ENCODE measurements at places on chromosomes 7 and 10.

GRCh38 chr7:233249-234035, 41.1 kb downstream of the FAM20C start:
- no peak for DNase-seq

DNA sequence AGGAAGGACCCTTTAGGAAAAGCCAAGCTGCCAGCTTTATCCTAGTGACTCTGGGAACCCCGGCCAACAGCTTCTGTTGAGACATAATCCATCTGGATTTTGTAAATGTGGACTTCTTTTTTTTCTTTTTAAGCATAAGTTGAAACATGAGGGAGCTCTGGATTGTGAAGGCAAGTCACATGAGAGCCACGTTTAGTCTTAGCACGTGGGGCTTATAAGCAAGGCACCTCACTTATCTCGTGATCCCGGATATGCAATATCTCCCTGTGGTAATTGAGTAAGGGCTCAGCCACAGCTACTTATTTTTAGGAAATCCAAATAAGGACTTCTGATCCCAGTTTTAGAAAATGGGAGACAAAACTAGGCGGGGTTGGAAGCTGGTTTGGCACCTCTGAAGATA, 111.2 kb upstream of the PTN start:
- DNase-seq = no peak

- no peak for DNase-seq
These were observed 383.3 kb downstream of the IPMK start for GRCh38 chr10:57884407-57884806.

- peak; percentile 63 for DNase-seq
These were observed 11.7 kb upstream of the ZNF680 start for GRCh38 chr7:64574540-64575099.

GRCh38 chr10:48187713-48188485, 86.6 kb downstream of the FRMPD2 start:
- no peak for DNase-seq

- no peak for DNase-seq
These were observed 176.3 kb downstream of the DGKI start for GRCh38 chr7:137670222-137671064.

- no peak for DNase-seq
These were observed 226.0 kb upstream of the NFE2L3 start for GRCh38 chr7:25926009-25926408.

DNA sequence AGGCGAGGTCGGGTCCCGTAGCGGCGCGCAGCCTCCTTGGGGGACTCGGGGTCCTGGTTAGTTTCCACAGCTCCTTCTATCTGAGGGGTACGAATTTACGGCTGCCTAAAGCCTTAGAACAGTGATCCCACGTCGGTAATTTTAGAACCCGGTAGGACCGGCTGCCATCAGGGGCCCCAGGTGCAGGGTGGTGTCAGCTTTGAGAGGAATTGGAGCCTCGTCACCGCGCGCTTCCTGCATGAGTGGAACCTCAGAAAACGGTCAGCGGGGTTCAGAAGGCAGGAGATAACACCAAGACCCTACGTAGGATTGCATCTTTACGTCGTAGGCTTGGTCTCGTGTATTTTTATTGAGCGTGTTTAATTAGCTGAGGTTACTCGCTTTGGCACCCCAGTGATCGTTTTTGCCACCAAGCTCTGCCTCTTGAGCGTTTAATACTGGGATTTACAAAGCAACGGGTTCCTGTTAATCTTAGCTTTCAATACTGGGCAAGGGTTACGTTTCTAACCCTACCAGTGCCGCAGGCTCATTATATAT, 443 bp downstream of the RNF32 start:
- no peak for DNase-seq

GRCh38 chr7:73704640-73705550, 14.6 kb downstream of the STX1A start:
- DNase-seq = no peak

DNA sequence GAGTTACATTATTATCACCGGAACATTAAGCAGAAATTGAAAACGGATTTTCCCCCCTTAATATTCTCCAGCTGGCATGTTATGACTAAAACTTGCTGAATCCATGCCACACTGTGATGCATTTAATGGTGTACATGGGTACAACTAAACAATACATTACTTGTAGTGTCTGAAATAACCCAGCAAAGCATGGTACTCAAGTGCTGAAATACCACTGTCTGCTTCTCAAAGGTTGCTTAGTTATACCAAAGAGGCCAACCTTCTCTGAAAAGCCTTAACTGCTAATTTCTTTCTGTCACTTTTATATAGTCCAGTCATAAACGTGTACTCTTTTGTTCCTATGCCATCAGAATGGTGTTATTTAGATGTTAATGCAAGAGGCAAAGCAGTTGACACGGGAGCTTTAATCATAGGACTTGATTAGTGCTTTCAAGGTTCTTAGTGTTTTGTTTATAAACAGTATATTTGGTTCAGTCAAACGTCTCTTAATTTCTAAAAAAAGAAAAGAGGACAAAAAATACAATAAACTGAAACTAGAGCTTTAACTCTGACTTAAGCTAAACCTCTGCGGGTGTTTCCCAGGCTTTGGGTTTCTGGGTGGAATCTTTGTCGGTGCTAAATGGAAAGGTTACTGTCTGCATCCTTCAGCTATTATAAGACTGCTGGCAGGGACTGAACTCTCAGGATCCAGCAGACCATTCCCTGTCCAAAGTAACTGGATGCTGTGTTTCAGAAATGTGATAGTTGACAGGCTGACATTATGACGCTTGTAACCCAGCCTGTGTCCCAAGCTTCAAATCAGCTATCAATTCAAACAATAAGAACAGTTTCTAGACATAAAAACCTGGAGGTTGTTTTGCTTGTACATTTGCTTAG, 202.6 kb downstream of the PPP1R3A start:
- no peak for DNase-seq

DNA sequence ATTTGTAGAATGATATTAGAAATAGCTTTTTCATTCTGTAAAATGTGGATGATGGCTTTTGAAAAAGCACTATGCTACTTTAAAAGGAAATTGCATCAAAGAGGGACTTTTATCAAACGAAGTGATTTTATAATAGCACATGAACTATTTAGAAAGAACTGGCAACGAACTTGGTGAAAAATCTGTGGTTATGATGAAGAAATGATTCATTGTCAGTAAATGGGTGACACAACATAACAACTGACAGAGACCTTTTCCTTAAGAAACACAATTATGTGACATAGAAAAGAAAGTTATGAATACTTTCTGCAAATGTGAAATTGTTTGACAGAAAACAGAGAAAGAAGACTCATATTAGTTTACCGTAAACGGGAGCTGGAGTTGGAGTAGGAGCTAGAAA, 60.7 kb upstream of the LAMB4 start:
- DNase-seq = no peak

DNA sequence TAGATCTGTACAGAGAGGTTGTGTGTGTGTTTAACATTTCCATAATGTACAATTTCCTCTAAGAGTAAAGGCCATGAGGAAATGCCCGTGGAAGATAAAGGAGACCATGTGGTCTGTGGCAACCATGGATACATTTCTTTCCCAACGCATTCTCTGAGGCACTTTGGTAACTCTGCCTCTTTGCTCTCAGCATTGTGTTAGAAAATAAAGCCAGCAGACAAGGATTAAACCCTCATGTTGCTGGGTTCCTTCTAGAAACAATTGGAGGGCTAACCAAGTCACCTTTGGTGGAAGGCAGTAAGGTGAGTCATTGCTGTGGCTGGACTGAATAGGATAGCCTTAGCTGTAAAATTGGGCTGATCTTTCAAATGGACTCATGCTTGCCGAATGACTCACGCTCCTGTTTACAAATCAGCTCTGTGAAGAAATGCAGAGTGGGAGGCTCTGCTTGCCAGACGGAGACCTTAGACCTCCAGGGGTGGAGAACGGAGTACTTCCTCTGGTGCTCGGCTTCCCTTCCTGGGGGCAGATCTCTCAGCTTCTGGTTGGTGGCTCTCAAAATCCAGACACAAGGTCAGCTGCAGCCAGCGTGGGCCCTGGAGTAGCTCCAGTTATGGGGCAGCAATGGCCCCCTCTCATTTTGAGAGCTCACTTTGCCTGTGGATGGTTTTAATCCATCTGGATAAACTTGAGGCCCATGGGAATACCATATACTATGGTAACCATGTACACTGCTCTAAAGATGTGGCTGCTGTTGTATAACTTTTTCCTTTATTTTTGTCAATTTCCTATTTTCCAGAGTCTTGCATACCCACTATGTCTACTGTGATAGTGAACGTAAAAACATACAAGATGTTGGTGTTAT, 137.3 kb downstream of the TCF7L2 start:
- DNase-seq = no peak

GRCh38 chr7:115511330-115511729, 519.2 kb downstream of the TFEC start:
- no peak for DNase-seq

- DNase-seq = no peak
These were observed 76.0 kb downstream of the CARD11 start for GRCh38 chr7:2967705-2968104.

DNA sequence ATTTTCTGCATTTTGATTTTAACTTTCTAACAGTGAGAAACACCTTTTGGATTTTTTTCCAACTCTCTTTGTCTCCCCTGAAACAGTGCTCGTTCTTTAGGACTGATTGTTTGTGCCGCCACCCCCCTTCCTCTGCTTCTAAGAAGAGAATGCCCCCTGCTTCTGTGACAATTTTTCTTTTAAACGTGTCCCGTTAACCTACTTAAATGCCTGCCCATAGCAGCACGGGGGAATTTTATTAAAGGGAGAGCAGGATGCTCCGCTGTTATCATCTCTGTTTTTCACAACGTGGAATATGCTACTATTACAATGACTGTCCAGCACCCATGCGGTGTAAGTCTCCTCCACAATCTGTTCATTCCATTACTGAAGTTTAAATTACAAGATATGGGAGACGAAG, 67.8 kb downstream of the SVIL start:
- DNase-seq = no peak

GRCh38 chr10:81082621-81083376, 545.1 kb downstream of the SH2D4B start:
- DNase-seq = no peak

DNA sequence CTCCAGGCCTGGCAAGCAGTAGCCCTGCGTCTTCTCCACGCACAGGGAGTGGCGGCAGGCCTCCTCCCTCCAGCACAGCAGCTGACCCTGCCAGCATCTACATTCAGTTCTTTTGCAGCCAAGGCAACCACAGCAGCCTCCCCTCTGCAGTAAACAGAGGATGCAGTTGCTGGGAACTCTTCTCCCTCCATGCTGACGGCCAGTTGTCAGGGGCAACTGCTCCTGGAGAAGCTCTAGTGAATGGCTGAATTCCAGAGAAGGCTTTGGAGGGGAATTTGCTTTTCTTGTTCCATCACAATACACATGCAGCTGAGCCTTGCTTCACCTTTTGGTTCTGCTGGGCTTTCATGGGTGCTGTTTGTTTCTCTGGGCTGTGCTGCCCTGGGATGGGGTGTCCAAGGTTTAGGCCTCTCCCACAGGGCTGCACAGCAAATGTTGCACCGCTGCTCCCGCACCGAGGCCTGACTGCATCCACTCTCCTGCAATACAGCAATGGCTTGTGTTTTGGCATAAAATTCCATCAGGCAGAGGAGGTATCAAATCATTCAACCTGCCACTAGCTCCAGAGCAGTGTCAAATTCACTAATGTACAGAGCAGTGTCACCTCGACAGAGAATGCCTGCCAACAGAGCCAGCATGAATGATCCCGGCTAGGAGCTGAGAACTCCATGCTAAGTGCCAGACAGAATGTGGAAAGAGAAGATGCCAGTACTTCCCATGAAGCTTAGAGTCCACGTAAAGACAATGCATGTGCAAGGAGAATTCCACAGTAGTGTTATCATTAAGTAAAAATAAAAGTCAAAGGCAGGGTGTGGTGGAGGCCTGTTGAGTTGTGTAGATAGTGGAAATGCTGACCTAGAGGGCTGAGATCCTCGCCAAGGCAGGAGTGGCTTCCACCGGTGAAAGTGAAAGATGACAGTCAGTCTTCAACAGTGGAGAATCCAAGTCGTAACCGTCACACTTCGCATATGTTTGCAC, 399.6 kb downstream of the DPP6 start:
- no peak for DNase-seq

DNA sequence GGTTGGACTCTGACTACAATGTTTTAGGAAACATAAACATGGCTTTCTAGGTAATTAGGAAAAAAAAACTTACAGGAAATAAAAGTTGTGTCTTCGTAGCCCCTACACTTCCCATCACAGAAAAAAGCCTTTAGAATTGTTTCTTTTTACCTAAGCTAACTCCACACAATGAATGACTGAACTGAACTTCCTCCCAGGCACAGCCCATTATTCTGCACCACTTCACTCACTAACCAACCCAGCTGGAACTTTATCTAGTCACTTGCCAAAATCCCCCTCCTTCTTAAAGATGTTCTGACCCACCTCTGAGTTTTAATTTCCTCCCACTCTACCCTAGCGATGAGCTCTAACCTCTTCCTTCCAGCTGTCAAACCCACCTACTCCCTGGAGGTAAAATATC, 91.7 kb upstream of the MEOX2 start:
- DNase-seq = no peak

DNA sequence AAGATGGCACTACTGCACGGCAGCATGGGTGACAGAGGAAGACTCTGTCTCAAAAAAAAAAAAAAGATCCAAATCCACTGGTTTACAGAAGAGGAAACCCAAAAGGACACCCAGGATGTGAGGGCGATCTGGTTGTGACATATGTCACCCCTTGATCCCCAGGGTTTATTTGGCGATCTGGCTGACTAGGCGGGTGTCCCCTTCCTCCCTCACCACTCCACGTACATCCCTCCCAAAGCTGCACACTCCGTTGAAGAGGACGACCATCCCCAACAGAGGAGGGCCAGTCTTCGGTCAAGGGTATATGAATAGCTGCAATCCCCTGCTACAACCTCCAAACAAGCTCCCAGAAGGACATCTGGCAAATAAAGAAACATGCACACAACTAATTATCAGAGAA, 111.6 kb downstream of the HTR5A start:
- no peak for DNase-seq

GRCh38 chr7:142077762-142078161, 33.8 kb upstream of the MGAM2 start:
- no peak for DNase-seq

GRCh38 chr10:306007-306674, 170.9 kb downstream of the ZMYND11 start:
- no peak for DNase-seq

DNA sequence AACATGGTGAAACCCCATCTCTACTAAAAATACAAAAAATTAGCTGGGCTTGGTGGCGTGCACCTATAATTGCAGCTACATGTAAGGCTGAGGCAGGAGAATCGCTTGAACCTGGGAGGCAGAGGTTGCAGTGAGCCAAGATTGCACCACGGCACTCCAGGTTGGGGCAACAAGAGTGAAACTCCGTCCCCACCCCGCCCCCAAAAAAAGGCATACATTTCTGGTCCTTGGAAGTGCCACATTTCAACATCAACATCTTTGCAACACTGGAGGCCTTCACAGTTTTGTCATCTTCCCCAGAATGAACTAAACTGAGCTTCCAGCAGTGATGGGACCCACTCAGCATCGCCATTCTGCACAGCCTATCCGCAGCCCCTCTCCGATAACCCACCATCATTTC, 36.6 kb downstream of the FAM53B start:
- no peak for DNase-seq

DNA sequence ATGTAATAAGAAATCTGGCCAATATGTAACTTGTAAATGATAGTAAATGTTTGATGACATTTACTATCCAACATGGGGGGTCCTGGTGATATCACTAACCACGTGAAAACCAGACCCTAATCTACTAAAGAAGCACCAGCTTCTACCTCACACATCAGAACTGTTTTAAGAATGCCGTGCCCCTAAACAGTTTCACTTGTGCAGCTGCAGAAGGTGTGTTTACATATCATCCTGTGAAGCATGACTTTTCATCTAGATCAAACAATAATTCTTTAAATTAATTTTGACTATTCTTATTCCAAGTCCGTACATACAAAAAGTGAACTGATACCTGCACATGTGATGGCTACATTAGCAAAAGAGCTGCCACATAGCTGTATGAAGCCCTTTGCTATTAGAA, 61.0 kb downstream of the STEAP1B start:
- DNase-seq = no peak
